Amniotic epithelial cell (primary cell): ENCODE measurements at places on chromosomes 6 and 20.

DNA sequence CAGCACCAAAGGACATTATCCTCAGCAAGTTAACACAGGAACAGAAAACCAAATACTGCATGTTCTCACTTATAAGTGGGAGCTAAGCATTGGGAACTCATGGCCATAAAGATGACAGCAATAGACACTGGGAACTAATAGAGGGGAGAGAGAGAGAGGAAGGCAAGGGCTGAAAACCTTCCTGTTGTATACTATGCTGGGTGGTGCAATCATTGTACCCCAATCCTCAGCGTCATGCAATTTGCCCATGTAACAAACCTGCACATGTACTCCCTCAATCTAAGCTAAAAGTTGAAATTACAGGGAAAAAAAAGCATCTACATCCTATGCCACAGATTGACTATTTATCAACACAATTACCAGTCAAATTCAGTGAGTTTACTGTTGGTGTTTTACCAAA lies 20.0 kb upstream of the VNN1 start:
- no peak for DNase-seq

GRCh38 chr6:104682722-104683643 lies 176.7 kb downstream of the HACE1 start:
- DNase-seq = peak; percentile 52

- peak; percentile 44 for DNase-seq
Observed at GRCh38 chr20:36491901-36492617, 49.3 kb upstream of the MYL9 start.

GRCh38 chr6:72621291-72622093 lies at the start of gene KCNQ5:
KCNQ5 (plus strand) TSS chr6:72622064.
- DNase-seq = no peak

DNA sequence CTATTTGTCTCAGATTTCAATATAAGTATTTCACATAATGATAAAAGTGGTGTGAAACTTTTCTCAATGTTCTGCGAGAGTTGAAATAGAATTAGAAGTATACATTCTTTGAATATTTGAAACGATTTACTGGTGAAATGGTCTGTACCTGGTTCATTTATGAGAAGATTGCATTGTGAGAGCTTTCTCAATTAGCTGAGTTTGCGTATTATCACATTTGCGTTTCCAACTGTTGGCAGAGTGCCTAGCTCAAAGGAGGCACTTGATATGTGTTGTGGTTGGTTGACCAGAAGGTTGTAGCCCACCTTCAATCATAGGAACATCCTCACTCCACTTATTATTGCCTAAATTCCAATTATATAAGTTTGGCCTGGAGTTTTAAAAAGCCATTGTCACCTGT lies 58.8 kb upstream of the EXOC2 start:
- no peak for DNase-seq

GRCh38 chr20:57065646-57066045 lies 200.8 kb downstream of the BMP7 start:
- no peak for DNase-seq

- no peak for DNase-seq
Observed at GRCh38 chr6:167162591-167162990, 4.8 kb upstream of the GPR31 start.

DNA sequence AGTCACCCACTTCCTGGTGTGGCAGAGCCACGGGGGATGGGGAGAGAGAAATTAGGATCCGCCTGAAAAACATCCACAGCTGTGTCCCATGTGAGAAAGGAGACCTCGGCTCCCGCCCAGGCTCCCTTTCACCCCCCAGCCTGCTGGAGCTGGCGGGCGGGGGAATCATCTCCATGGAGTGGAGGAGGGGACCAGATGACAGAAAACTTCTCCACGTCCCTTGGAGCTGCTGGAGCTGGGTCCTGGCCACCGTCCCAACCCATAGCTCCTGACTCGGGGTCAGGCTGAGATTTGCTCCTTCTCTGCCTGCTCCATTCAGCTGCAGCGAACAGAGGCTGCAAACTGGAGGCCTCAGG lies 113.8 kb downstream of the CEBPB start:
- no peak for DNase-seq
